ENCODE measurements at places on chromosomes 12 and 14.

GRCh38 chr12:2149091-2149490 lies 96.3 kb downstream of the CACNA1C start:
- peaks cover 2% of the 10 kb centered on the region for H3K4me1 ChIP-seq
- no peaks in the 10 kb centered on the region for H3K36me3 ChIP-seq
- no peak overlapping the region for H3K27ac ChIP-seq
- H3K4me3 ChIP-seq: no peak overlapping the region
- no peak for DNase-seq
- no peaks in the 10 kb centered on the region for H3K27me3 ChIP-seq

DNA sequence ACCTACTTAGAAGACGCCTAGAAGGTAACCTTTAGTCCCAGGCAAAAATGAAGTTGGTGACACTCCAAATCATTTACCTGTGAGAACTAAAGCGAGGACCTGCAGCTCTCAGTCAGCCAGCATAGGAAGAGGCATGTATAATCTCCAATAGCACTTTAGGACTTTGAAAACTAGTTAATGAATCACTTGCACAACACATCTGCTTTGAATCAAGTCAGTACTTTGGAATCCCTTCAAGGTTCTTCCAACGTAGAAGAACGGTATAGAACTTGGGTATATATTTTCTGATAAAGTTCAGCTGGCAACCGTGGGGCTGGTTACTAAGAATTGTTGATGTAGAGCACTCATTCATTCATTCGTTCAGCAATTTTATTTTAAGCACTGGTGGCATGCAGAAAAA lies 251.9 kb downstream of the TMEM132D start:
- no peaks in the 10 kb centered on the region for H3K4me1 ChIP-seq
- DNase-seq: no peak
- no peak overlapping the region for H3K4me3 ChIP-seq

GRCh38 chr12:74481078-74481477 lies 56.6 kb upstream of the ATXN7L3B start:
- H3K4me1 ChIP-seq: no peaks in the 10 kb centered on the region
- H3K4me3 ChIP-seq: no peak overlapping the region
- no peaks in the 10 kb centered on the region for H3K27me3 ChIP-seq
- DNase-seq: no peak
- no peaks in the 10 kb centered on the region for H3K36me3 ChIP-seq

DNA sequence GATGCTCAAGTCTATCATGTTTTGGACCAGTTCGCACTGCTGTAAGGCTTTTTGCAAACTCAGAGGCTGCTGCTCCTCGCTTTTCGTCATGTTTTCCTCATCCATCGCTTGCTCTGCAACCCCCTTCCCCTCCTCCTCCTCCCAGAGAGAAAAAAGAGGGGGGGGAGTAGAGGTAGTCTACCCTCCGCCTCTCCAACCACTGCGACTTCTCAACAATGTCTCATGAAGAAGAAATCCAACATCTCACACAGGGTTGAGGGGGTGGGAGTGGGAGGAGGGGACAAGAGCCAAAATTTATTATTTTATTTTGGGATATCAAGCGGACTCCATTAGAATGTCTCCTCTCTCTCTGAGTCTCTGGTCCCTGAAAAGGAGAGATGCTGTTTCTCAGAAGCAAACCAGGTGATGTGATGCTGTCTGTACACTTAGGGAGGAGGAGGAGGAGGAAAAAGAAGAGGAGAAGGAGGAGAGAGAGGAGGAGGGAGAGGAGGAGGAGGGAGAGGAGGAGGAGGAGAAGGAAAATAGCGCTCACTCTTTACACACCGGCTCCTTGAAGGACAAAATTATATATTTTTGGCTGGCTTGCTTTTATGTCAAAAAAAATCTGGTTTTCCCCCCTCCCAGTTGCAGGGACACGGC lies 520 bp downstream of the KSR2 start:
- no peak for DNase-seq
- H3K27ac ChIP-seq: no peak overlapping the region
- H3K27me3 ChIP-seq: no peaks in the 10 kb centered on the region
- no peaks in the 10 kb centered on the region for H3K36me3 ChIP-seq
- H3K4me3 ChIP-seq: no peak overlapping the region
- peaks cover 1% of the 10 kb centered on the region for H3K4me1 ChIP-seq

GRCh38 chr14:85921241-85921640 lies 391.3 kb downstream of the FLRT2 start:
- H3K36me3 ChIP-seq: no peaks in the 10 kb centered on the region
- H3K27me3 ChIP-seq: no peaks in the 10 kb centered on the region
- no peak overlapping the region for H3K27ac ChIP-seq

DNA sequence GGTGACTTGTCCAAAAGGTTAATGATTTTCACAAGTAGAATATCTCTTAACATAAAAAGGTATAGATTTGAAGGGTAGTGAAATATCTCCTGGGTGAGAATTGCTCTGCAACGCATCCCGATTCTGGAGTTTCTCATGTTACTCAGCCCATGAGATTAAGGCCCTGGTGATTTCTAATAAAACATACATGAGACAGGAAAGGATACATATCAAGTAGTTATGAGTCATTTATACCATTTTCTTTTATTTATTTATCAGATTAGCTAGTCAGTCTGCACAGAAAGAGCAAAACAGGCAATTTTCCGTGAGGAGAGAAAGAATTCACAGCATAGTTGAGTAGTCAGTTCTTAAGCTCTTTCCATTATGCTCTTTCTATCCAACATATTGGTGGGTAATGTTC lies 535.6 kb upstream of the ATP2B1 start:
- H3K27ac ChIP-seq: no peak overlapping the region
- no peaks in the 10 kb centered on the region for H3K36me3 ChIP-seq
- H3K4me3 ChIP-seq: no peak overlapping the region
- no peak for DNase-seq

GRCh38 chr14:22479776-22480464 lies 109.1 kb downstream of the DAD1 start:
- H3K36me3 ChIP-seq: no peaks in the 10 kb centered on the region
- DNase-seq: no peak
- no peak overlapping the region for H3K4me3 ChIP-seq
- no peaks in the 10 kb centered on the region for H3K27me3 ChIP-seq
- no peak overlapping the region for H3K27ac ChIP-seq

- no peaks in the 10 kb centered on the region for H3K36me3 ChIP-seq
- no peaks in the 10 kb centered on the region for H3K4me1 ChIP-seq
- no peak overlapping the region for H3K4me3 ChIP-seq
- H3K27ac ChIP-seq: no peak overlapping the region
Measured at GRCh38 chr14:35988972-35989690, 163.0 kb downstream of the BRMS1L start.

- H3K27me3 ChIP-seq: no peaks in the 10 kb centered on the region
- no peak overlapping the region for H3K4me3 ChIP-seq
- no peak for DNase-seq
- no peak overlapping the region for H3K27ac ChIP-seq
- H3K4me1 ChIP-seq: no peaks in the 10 kb centered on the region
Measured at GRCh38 chr12:110314308-110314707, 33.3 kb downstream of the ATP2A2 start.

- H3K27ac ChIP-seq: no peak overlapping the region
- no peak overlapping the region for H3K4me3 ChIP-seq
- no peaks in the 10 kb centered on the region for H3K4me1 ChIP-seq
- DNase-seq: no peak
Measured at GRCh38 chr12:33670284-33670683, 230.7 kb upstream of the SYT10 start.

GRCh38 chr14:105494606-105494929 lies 3.5 kb downstream of the TEDC1 start:
- H3K36me3 ChIP-seq: no peaks in the 10 kb centered on the region
- H3K4me1 ChIP-seq: peaks cover 2% of the 10 kb centered on the region
- no peak overlapping the region for H3K27ac ChIP-seq
- no peak overlapping the region for H3K4me3 ChIP-seq
- no peaks in the 10 kb centered on the region for H3K27me3 ChIP-seq

DNA sequence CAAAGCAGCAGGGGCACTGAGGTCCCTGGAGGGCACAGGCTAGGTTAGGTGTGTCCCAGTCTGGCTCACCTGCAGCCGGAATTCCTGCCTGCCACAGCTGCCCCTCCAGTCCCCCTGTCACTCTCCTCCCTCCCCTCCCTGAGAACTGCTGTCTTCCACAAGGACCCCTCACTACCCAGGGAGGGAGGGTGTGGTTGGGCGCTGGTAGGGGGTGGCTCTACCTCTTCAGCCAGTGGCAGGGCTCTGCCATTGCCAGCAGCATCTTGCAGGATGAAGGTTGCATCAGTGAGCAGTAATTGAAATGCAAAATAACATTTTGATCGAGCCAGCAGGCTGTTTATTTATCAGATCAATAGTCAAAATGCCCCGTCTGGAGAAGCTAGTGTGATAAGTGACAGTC lies 45.7 kb downstream of the ESRRB start:
- no peak overlapping the region for H3K4me3 ChIP-seq
- no peaks in the 10 kb centered on the region for H3K4me1 ChIP-seq
- no peak overlapping the region for H3K27ac ChIP-seq
- H3K36me3 ChIP-seq: no peaks in the 10 kb centered on the region
- H3K27me3 ChIP-seq: no peaks in the 10 kb centered on the region

DNA sequence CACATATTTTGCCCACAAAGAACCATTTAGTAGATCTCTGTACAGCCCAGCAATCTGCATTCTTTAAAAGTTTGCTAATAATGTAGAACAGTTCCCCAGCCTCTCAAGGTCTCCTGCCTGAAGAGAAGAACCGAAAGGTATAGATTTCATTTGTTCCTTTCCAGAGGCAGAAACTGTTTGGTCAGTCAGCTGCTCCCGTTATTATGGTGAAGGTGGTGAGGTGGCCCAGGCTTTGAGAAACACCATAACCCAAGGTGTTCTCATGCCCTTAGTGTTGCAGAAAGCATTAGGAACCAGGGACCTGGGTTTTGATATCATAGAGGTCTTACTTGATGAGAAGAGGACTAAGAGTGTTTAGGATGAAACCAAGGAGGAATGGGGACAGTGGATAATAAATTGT lies 65.3 kb downstream of the SUSD6 start:
- no peaks in the 10 kb centered on the region for H3K36me3 ChIP-seq
- H3K4me3 ChIP-seq: no peak overlapping the region
- no peak overlapping the region for H3K27ac ChIP-seq
- peaks cover 18% of the 10 kb centered on the region for H3K4me1 ChIP-seq

- H3K27ac ChIP-seq: no peak overlapping the region
- H3K36me3 ChIP-seq: no peaks in the 10 kb centered on the region
- no peak for DNase-seq
- H3K4me3 ChIP-seq: no peak overlapping the region
Measured at GRCh38 chr12:14612898-14613445, 45.3 kb upstream of the PLBD1 start.

- peak; percentile 72 for DNase-seq
- H3K27me3 ChIP-seq: peaks cover 3% of the 10 kb centered on the region
- no peaks in the 10 kb centered on the region for H3K36me3 ChIP-seq
- H3K4me3 ChIP-seq: peak overlapping the region; percentile 7
- peaks cover 13% of the 10 kb centered on the region for H3K4me1 ChIP-seq
Measured at GRCh38 chr12:49089821-49090773, 4.5 kb downstream of the DHH start.

GRCh38 chr14:32588448-32589320 lies 259.6 kb downstream of the AKAP6 start:
- H3K4me3 ChIP-seq: no peak overlapping the region
- H3K27ac ChIP-seq: no peak overlapping the region
- no peaks in the 10 kb centered on the region for H3K27me3 ChIP-seq
- no peak for DNase-seq

DNA sequence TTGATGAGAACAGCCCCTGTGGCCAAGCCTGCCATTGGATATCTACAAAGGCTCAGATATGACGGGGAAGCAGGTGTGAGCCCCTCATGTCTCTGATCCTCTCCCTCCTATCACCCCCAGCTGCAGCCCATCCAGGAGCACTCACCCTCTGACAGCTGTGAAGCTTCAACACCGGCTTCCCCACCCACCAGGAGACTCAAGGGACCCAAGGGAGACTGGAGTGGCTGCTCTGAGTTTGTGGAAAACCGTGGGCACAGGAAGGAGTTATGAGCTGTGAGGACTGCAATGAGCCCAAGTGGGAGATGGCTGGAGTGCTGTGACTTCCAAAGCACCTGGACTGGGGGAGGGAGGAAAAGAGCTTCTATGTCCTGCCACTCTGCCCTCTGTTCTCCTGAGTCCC lies 7.9 kb downstream of the IFI27L2 start:
- H3K4me1 ChIP-seq: no peaks in the 10 kb centered on the region
- H3K27ac ChIP-seq: no peak overlapping the region
- peak; percentile 17 for DNase-seq
- no peaks in the 10 kb centered on the region for H3K36me3 ChIP-seq
- H3K4me3 ChIP-seq: no peak overlapping the region

DNA sequence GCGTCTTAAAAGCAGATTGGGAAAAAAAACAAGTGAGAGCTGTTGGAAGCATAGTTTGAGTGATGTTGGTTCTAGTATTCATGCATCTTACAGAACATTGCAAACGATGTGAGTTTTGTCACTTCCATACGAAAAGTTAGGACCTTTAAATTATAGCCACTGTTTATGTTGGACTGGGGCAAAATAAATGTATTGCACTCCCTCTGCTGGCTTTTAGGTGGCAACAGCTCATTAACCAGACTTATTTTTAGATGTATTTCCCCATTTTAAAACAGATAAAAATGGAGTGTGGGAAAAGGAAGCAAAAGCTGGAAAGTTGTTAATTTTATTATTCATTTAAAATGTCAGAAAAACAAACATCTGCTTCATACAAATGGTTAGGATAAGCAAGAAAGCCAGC lies 111.9 kb downstream of the LGR5 start:
- no peak overlapping the region for H3K4me3 ChIP-seq
- H3K4me1 ChIP-seq: no peaks in the 10 kb centered on the region
- no peak overlapping the region for H3K27ac ChIP-seq
- H3K27me3 ChIP-seq: no peaks in the 10 kb centered on the region
- no peak for DNase-seq
- H3K36me3 ChIP-seq: no peaks in the 10 kb centered on the region

DNA sequence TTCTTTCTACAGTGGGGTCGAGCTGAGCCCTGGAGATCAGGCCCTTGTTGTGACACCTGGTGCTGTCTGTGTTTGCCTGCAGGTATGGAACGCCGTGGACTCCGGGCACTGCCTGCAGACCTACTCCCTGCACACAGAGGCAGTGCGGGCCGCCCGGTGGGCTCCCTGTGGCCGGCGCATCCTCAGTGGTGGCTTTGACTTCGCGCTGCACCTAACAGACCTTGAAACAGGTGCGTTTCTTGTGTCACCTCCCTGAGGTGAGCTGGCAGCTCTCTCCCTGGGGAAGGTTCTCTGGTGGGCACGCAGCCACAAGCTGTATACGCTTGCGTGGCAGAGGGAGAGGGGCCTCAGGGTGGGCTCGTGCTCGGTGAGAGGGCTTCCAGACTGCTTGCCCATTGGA lies 119.3 kb downstream of the BEGAIN start:
- H3K4me1 ChIP-seq: no peaks in the 10 kb centered on the region
- H3K4me3 ChIP-seq: no peak overlapping the region
- H3K27ac ChIP-seq: no peak overlapping the region
- no peaks in the 10 kb centered on the region for H3K36me3 ChIP-seq
- no peaks in the 10 kb centered on the region for H3K27me3 ChIP-seq
- DNase-seq: no peak

- no peaks in the 10 kb centered on the region for H3K27me3 ChIP-seq
- no peaks in the 10 kb centered on the region for H3K4me1 ChIP-seq
- no peak overlapping the region for H3K4me3 ChIP-seq
Measured at GRCh38 chr12:71581206-71581605, 82.4 kb downstream of the ZFC3H1 start.

Data from ovary (tissue), 10 donors.